ENCODE measurements at places on chromosomes 3 and 15.

- no peak for DNase-seq
Measured at GRCh38 chr3:80999481-80999880, 762.0 kb downstream of the GBE1 start.

GRCh38 chr3:123773681-123774431, 110.3 kb downstream of the MYLK start:
- peak; percentile 87 for DNase-seq

DNA sequence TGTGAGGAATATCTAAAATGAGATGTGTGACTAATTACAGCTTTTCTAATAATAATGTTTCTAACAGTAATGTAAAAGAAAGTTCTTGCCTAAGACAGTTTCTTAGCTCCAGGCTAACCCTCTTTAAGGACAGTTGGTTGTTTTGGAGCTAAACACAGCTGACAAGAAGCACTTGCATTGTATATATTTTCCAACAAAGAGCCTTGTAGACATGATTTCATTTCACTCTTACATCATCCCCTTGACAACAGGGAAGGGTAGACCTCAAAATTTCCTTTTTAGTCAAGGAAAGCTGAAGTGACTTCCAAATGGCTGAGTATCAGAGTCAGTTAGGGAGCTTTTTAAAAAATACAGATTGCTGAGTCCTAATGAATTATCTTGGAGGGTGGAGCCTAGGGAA, 4.1 kb downstream of the ARID3B start:
- DNase-seq = no peak

DNA sequence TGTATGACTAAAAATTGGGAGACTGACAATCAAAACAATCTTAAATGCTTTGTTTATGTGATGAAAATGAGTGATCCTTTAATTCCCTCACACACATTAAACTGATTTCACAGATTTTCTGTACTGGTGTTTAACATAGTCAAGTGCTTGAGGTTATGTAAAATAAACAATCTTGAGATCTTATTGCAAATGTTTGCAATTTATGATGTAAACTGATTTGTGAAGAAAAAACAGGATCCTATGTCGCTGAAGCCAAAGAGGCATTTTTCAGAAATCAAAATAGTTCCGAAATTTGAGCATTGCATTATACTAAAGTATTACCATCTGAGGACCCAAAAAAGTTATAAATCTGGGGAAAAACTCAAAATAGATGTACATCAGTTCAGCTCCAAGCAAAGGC, 12.7 kb downstream of the SHOX2 start:
- no peak for DNase-seq

DNA sequence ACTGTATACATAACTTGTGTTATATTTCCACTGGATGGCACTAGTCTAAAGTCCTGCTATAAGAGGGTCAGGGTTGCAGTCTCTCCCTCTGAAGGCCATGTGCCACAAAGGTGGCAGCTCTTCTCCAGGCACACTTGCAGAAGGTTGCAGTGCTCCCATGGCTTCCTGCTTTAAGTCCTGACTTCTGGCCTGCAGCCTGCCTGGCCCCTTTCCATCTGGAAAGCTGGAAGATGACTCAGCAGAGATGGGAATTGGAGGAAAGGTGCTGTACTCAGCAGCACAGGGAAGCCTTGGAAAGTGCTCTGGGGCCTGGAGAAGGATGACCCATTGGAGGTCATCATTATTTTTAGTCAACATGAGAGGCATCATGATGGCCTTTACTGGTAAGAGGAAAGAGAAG, 40.9 kb upstream of the MRPL3 start:
- DNase-seq = peak; percentile 17

Measured in Ammon's horn (tissue), 1 donor.